ENCODE measurements at places on chromosomes 3 and 15.

GRCh38 chr3:189641776-189642175 lies 10.6 kb downstream of the TP63 start:
- DNase-seq: peak; percentile 25

- peak; percentile 41 for DNase-seq
Measured at GRCh38 chr3:60064210-60065178, 1014.7 kb upstream of the CFAP20DC start.

DNA sequence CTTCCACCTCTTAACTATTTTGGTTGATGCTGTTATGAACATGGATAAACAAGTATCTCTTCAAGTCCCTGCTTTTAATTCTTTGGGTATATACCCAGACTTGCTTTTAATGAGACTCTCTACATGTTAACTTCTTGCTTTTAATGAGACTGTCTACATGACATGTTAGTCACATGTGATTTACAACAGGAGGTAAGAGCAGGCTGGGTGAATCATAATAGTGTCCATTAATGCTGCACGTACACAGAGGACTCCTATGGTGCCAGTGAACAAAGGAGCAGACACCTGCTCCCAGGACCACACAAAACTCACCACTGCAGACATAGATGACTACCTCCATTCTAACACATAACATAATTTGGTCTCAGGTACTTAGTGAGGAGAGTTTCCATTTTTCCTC lies 273.4 kb upstream of the NSMCE3 start:
- no peak for DNase-seq

DNA sequence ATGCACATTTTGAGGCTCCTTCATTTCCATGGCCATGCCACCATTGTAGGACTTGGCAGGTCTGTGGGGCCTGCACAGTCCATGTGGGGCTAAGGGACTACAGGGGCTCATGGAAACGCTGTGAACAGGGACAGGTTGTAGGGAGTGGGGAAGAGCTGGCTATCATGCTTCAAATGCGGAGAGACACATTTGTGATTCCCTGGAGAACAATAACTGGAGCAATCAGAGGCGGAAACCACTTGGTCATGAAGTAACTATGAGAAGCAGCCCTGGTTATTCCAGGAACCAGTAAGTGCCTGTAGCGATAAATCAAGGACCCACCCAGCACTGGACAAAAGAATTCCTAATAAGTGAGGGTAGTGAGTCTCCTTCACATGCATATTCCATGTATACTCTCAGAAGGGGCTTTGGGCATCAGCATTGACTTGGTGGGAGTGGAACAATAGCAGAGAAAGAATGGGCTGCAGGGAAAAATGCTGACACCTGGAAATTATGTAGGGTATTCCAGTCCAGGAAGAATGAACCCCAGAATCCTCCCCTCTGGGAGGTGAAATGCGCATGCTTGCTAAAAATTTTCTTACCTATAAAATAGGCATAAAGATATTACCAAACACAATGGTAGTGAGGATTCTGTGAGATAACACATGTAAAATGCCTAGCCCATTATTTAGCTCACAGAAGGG lies 251.4 kb upstream of the ROPN1 start:
- no peak for DNase-seq

DNA sequence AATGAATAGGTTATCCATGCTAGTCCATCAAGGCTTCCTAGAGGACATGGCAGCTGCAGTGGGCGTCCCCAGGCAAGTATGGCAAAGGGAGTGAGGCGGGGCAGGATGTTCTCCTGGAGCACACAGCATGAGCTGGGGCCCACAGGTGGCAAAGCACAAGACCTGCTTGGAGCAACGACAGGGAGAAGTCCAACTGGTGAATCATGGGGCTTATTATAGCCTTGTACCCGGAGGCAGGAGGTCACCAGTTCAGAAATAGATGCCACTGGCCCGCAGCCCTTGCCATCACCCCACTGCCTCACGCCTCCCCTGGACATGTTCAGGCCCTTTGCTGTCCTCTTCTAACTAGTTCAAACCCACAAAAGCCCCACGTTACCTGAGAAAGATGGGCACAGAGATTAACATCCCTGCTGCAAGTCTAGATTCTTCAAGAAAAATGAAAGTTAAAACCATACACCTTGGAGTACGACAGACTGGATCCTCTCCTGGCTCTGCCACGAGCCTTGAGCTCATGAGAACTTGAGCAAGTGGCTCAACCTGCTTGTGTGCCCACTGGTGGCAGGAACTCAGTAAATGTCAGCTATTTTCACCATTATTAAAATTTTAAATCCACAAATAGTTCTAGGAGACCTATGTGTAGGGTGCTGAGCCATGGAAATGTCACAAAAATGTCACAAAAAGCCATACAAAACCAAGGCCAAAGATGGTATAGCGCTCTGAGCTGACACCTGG lies 1.8 kb upstream of the SRGAP3 start:
- DNase-seq: no peak

GRCh38 chr3:45170096-45170495 lies 23.9 kb upstream of the CDCP1 start:
- no peak for DNase-seq

GRCh38 chr15:39369768-39370167 lies 211.1 kb upstream of the THBS1 start:
- DNase-seq: no peak

DNA sequence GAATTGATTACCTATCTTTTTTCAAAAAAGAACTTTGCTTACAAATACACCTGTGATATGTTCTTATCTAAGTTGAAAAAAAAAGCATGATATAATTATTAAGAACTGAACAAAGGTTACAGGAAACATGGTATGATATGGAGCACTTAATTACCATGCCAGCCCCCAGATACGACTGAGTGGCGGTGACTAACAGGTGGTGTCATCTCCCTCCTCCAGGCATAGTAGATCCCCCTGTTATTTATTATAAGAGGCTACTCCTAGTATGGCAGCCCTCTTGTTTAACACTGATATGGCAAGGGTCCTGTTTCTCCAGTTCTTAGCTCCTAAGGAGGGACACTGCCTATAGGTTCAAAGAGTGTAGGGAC lies 31.0 kb upstream of the TM4SF4 start:
- DNase-seq: no peak

- no peak for DNase-seq
Measured at GRCh38 chr15:84901540-84901939, 17.1 kb downstream of the SLC28A1 start.

DNA sequence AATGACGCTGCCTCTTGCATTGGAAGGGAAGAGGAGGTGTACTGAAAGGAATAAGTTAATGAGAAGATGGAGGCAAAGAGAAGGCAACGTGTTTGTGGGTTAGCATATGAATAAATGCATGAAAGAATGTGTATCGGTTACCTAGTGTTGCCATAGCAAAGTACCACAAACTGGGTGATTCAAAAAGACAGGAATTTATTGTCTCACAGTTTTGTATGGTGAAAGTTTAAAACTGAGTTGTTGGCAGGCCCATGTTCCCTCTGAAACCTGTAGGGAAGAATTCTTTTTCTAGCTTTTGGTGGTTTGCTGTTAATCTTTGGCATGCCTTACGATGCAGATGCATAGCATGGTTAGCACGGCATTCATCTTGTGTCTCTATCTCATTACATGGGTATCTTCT lies 729.9 kb downstream of the MECOM start:
- DNase-seq: peak; percentile 31

DNA sequence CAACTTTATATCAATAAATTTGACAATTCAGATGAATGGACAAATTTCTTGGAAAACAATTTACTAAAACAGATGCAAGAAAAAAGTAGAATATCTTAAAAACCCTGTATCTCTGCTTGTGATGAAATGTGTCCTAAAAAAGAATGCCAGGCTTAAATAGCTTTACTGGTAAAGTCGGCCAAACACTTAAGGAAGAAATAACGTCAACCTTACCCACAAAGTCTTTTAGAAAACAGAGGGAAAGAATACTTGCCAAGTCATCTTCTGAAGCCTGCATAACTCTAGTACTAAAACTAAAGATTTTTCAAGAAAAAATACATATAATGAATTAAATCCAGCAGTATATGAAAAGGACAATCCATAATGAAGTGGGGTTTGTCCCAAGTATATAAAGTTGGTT lies 111.1 kb downstream of the RASA2 start:
- no peak for DNase-seq

GRCh38 chr15:40253167-40253790 lies 14.4 kb downstream of the PAK6 start:
- DNase-seq: no peak

GRCh38 chr3:46286947-46287565 lies 44.8 kb downstream of the CCR3 start:
- DNase-seq: no peak

DNA sequence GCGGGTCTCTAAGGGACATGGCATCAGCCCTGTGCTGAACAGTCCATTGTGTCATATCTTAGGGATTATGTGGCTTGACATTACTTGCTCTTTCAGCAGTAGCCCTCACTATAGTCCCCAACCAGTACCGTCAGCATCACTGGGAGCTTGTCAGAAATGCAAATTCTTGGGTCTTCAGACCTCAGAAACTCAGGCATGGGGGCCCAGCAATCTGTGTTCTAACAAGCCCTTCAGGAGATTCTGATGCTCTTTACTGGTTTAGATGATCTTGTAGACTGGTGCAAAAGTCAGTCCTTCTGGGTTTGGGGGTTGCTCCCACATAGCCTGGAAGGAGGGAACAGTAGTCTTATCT lies 39.0 kb upstream of the TRAK1 start:
- no peak for DNase-seq

- no peak for DNase-seq
Measured at GRCh38 chr3:108159105-108159504, 63.1 kb downstream of the IFT57 start.

- DNase-seq: no peak
Measured at GRCh38 chr3:37906734-37907282, 45.1 kb downstream of the CTDSPL start.

DNA sequence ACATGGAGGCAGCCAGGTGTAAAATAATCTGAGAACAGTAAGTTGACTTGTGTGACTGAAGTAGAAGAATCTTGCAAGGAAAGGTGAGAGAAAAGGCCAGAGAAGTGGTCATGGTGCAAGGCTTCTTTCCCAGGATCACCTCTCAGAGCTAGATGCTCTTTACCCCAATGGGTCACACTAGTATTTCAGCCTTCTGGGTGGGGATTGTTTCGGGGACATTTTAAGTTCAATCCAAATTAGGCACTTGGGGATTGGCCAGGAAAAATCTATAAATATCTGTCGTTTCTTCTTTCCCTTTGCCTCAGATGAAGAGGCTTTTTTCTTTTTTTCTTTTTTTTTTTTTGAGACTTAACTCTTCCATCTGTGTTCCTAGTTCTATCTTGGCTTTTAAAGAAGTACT lies 188.0 kb downstream of the KLHL25 start:
- no peak for DNase-seq

GRCh38 chr3:23489300-23490158 lies 286.4 kb downstream of the UBE2E2 start:
- no peak for DNase-seq

DNA sequence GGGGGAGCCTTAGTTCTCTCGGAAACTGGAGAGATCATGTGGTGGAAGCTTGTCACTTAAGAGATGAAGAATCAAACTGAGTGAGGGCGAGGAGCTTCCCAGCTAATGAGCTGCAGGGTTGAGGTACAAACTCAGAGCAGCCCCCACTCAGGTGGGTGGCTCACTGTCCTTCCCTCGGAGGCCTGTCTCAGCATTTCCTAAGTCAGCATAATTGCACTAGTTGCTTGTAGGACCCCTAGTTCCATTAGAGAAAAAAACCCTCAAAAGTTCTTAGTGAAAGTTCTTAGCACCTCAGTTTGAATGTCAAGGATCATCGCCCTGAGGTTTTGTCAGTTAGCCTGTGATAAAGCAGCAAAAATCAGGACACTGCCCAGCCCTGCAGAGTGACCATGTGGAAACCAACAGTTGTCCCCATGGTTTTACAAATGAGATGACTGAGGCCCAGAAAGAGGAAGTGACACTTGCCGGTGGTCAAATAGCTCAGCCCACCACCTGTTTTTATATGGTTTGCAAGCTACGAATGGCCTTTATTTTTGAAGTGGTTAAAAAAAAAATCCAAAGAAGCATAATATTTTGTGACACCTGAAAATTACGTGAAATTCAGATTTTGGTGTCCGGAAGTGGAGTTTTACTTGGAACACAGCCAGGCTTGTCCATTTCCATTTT lies 11.9 kb downstream of the SMAD6 start:
- DNase-seq: no peak

DNA sequence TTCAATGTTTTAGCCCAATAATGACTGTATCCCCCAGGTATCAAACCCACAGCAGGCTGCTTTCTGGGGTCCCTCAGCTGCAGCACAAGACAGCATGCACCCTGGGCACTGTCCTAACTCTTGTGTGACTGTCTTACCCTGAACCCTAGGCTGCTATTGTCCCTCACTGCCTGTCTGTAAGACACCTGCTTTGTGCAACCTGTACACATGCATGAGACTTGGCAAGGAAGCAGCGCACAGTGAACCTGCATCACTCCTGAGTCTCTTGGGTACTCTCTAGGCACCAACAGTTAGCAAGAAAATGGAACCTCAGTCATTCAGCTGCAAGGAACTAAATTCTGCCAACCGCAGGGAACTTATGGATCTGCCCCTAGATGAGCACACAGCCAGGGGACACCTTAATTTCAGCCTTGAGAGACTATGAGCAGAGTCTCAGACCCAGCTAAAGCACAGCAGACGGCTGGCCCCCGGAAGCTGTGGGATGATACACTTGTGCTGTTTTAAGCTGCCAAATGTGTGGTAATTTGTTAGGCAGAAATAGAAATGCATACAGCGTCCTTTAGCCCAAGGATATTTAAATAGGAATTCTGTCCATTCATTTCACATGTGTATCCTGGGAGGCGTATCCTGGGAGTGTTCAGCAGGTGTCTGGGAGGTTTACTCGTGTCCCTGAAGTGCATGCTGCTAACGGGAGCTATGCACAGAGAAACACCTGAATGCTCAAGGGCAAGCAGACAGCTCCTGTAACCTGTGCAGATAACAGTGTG lies 223.8 kb downstream of the KLF13 start:
- no peak for DNase-seq

GRCh38 chr3:111692593-111693552 lies 97.7 kb upstream of the ZBED2 start:
- DNase-seq: no peak

DNA sequence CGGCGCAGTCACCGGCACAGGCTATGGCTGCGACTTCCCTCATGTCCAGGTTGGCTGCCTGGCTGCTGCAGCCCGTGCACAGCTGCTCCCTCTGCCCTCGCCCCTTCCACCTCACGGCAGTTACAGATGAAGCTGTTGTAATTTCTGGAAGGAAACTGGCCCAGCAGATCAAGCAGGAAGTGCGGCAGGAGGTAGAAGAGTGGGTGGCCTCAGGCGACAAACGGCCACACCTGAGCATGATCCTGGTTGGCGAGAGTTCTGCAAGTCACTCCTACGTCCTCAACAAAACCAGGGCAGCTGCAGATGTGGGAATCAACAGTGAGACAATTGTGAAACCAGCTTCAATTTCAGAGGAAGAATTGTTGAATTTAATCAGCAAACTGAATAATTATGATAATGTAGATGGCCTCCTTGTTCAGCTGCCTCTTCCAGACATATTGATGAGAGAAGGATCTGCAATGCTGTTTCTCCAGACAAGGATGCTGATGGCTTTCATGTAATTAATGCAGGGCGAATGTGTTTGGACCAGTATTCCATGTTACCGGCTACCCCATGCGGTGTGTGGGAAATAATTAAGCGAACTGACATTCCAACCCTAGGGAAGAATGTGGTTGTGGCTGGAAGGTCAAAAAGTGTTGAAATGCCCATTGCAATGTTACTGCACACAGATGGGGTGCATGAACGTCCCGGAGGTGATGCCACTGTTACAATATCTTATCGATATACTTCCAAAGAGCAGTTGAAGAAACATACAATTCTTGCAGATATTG lies 13.2 kb upstream of the GNB4 start:
- peak; percentile 66 for DNase-seq

- no peak for DNase-seq
Measured at GRCh38 chr3:27095553-27096222, 273.5 kb downstream of the NEK10 start.

- DNase-seq: peak; percentile 80
Measured at GRCh38 chr15:92970656-92971055, 70.5 kb downstream of the CHD2 start.

Data from trophoblast cell (in vitro differentiated cells and primary cell).